ENCODE measurements at places on chromosomes 1 and 21.

DNA sequence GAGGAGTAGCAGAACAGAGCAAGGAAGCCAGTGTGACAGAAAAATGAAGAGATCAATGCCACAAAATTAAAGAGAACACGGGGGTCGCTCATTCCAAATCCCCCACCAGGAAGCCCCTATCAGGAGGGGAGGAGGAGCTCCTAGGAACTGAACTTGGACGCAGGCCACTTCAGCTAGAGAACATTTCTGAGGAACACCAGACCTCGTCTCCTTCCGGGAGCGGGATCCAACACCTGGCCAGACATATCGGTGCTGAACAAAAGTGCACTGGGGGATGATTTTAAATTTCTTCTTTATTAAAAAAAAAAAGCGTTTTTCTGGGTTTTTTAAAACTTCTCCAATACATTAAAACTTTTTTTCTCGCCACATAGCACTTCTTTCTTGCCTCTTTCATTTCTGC is 40.8 kb downstream of the OLFML2B start:
- DNase-seq, result no peak

DNA sequence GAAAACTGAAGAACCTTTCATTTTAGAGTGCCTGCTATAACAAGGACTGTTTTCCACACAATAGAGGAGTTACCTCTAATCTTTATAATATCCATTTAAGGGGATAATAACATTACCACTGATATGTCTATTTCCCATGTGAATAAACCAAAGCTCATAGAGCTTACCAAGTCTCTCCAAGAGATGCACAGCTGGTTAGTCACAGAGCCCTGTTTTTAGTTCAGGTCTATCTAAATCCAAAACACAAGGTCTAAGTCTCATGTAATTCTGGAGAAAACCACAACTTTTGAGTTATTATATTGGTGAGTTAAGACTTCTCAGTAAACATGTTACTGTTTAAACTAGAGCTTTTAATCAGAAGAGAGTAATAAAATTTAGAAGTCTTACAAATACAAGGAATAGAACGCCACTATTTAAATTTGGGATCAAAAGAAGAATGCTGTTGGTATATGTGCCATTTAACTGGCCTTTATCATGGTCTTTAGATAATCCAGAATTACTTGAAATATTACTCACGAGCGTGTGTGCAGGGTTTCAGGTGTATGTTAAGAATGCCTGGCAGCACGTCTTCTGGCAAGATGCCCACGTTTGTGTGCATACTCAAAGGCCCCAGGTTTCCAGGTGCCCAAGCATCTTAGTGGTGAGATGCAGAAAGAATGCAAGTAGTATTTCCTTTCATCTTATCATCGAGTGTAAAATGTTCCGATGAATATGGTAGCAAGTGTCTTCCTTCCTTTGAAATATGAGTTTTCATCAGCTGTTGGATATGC is 190.6 kb downstream of the FMN2 start:
- no peak for DNase-seq

DNA sequence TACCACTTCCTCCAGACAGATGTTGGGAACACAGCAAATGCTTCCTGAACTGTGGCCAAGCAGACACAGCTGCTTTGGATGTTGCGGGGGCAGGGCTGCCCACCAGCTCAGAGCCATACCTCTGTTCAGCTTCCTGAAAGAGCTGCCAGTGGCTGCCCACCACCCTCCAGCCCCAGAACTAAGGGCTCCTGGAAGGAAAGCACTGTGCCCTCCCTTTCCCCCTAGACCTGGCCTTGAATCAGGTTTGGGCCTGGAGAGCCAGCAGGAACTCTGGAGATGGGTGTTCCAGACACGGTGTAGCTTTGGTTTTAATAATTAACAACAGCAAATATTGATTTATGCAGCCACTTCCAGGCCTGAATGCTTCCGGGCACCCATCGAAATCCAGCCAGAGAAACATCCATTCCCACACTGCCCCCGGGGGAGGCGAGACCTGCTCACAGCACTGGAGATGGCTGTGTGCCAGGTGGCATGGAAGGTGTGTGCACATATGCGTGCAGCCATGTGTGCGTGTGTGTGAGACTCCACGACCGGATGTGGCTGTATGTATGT is 45.7 kb downstream of the RAP1GAP start:
- DNase-seq, result no peak

GRCh38 chr1:212794561-212795014 is 2.9 kb downstream of the TATDN3 start:
- no peak for DNase-seq

- DNase-seq, result no peak
These were observed 93.9 kb upstream of the PRMT6 start for GRCh38 chr1:106962591-106962990.

DNA sequence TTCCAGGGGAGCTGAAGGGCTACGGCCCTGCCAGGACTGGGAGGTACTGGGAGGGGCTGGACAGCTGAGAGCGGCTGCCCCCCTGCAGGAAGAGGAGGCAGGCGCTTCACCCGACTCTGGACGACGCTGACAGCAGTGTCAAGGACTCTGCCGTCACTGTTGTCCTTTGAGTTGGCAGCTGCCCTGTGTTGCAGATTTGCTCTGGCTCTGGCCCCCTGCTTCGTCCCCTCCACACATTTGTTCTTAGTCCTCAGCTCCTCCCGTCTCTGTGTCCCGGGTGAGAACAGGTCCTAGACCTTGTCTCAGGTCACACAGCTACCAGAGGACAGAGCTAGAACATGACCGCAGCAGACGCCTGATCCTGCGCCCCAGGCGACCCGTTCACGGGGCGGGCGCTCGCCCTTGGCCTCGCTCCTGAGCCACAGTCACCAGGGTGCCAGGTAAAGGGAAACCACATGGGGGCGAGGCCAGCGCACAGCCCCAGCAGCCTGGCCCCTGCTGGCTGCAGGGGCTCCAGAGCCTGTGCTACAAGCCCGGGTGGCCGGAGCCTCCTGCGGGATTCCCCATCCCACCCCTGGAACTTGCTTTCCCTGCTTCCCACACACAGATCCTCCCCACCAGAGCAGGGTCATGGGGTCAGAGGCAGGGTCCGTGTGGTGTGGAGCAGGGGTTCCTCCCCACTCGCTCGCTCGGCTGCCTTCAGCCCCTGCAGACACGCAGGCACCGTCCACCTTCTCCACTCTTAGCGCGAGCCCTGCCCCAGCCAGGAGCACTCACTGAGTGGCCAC is 10.7 kb upstream of the NPHP4 start:
- DNase-seq, result no peak

- no peak for DNase-seq
These were observed 6.7 kb downstream of the PDE9A start for GRCh38 chr21:42660118-42660470.

DNA sequence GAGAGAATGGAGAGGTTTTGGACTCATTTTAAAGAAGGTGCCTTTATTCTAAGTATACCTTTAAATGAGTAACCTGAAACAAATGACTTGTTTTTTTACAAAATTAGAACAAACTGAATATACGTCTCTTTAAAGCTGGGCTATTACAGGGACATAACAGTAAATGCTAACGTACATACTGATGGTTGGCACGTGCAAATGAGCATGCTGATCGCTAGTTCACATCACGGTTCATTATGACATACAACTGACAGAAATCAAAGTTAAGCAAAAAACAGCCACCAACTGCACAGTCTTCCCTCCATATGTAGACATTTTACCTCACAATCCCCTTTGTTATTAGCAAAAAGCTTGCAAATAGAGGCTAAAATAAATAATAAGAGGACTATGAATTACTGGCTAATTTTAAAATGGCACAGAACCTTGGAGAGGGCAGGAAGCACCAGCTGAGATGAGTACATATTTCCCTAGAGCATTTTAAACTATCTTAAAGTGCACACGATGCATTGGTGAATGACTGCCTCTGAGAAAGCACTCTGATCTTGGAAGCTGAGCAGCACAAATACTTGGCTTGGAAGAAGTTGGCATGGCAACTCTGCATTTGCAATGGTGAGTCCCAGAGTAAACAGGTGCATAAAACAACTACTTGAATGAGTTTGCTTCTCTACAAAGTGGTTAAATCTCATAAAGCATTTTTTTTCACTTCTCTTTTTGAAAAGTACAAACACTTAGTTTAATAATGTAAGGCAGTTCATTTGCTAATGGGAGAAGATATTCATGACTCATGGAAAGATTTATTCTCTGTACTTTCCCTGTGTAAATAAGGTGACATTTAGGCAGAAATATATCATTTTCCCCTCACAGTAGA is 204.7 kb downstream of the LHX8 start:
- DNase-seq, result no peak

- DNase-seq, result no peak
These were observed 41.5 kb downstream of the IGSF21 start for GRCh38 chr1:18149027-18149641.

DNA sequence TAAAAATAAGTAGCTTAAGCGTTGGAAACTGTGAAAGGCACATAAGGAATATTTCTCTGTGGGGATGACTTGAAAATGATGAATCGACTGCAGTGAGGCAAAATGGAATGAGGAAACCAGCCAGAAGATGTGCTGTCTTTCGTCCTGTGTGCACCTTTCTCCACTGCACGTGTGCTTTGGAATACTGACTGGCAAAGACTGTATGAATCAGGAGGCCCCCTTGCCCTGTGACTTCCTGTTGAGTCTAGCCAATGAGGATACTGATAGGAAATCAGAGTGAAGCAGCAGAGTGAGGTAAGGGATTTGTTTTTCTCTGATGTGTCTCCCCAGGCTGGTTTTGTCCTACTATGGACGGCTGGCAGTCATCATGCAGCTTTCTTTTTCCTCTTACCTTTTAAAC is 118.2 kb upstream of the ADGRL4 start:
- DNase-seq, result no peak

- no peak for DNase-seq
These were observed 160.7 kb downstream of the PGBD5 start for GRCh38 chr1:230265200-230266115.

GRCh38 chr1:59952065-59952464 is 25.5 kb upstream of the CYP2J2 start:
- DNase-seq, result no peak

- no peak for DNase-seq
These were observed 4.4 kb upstream of the TMEM125 start for GRCh38 chr1:43265431-43265830.

GRCh38 chr21:24096651-24097050 is 1510.6 kb downstream of the MRPL39 start:
- no peak for DNase-seq

DNA sequence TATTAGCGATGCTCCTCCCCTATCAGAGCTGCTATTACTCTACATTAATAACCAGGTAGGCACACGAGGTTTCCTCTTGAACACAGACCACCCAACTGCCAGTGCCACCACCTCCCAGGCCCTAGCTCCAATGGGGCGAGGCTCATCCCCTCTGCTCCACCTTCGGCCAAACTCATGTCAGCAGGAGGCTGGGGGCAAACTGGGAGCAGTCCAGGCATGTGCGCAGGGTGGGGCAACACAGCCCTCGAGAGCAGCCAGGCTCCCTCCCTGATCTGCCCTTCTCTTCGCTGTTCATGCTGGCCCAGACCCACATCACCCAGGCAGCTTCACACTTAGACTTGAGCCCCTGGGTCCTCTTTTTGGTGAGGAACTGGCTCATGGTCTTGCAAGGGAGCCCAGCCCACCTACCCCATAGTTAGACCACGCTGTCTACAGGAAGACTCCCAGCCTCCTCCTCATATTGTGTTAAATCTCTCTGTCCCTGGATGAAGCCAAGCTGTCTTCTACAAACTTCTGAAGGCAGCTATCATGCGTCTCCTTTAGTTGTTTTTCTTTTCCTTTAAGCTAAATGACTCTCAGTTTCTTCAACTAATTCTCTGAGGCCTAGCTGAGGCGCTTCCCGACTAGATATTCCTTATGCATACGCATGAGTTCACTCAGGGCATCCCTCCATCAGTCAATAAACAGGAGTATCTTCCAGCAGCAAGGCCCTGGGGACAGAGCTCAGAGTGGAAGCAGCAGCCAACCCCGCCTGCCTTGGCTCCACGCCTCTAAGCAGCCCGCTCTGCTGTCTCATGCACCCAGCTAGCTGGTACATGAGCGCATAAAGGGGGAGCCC is 12.0 kb downstream of the TMEM9 start:
- DNase-seq, result no peak

DNA sequence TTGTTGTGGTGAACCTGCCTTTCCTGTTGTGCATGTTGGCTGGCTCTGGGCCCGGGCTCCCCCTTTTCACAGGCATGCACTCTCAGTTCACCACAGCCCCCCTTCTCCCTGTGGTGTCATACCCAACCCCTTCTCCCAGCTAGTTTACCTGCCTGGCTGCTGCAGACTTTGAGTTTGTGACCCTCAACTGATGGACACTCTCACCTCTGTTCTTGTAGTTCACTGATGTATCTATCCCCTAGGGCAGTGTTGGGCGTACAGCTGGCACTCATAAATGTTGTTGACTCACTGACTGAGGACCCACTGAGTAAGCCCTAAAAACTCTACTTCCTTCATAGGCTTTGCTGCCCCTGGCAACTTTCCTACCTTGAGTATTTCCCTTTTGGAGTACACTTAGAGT is 54.9 kb downstream of the WDR64 start:
- no peak for DNase-seq

- DNase-seq, result no peak
These were observed 251.7 kb downstream of the BRINP3 start for GRCh38 chr1:190226006-190226405.

GRCh38 chr1:14610761-14611160 is 12.3 kb downstream of the KAZN start:
- DNase-seq, result no peak

GRCh38 chr1:169527451-169528214 is 41.9 kb upstream of the SLC19A2 start:
- no peak for DNase-seq

GRCh38 chr1:234917495-234918180 is 211.0 kb downstream of the TOMM20 start:
- no peak for DNase-seq

GRCh38 chr1:56496158-56496557 is 83.2 kb downstream of the PLPP3 start:
- no peak for DNase-seq

GRCh38 chr1:36367066-36367465 is 18.7 kb downstream of the STK40 start:
- DNase-seq, result no peak

GRCh38 chr1:23098463-23099170 is 70.0 kb downstream of the LUZP1 start:
- no peak for DNase-seq

GRCh38 chr1:77048615-77049005 is 170.6 kb downstream of the PIGK start:
- no peak for DNase-seq

DNA sequence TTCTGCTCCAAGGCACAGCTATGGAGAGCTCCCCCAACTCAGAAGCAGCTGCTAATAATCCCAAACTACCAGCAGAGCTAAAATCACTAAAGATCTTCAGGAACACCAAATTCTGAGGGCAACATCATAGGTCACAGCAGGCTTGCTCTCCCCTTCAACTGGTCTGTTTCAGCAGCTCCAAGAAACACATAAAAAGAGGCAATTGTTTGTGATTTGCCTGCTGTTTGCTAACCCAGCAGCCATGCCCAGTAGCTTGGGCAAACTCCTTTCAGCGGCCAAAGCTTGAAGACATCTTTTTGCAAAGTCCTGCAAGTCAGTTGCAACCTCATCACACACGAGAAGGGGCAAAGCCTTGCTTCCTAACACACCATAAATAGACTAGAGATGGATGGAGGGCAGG is 8.9 kb downstream of the ERI3 start:
- no peak for DNase-seq

- no peak for DNase-seq
These were observed 4.9 kb upstream of the CCDC28B start for GRCh38 chr1:32195531-32195930.

- DNase-seq, result no peak
These were observed 80.5 kb upstream of the CNIH3 start for GRCh38 chr1:224535641-224536040.

GRCh38 chr1:164675342-164675904 is 116.4 kb downstream of the PBX1 start:
- DNase-seq, result no peak

GRCh38 chr21:45934554-45934953 is 47.0 kb upstream of the COL6A1 start:
- no peak for DNase-seq

GRCh38 chr1:43306688-43307457 is 6.1 kb downstream of the TIE1 start:
- no peak for DNase-seq
